WERI-Rb-1 (cell line): ENCODE measurements at places on chromosomes 4 and X.

DNA sequence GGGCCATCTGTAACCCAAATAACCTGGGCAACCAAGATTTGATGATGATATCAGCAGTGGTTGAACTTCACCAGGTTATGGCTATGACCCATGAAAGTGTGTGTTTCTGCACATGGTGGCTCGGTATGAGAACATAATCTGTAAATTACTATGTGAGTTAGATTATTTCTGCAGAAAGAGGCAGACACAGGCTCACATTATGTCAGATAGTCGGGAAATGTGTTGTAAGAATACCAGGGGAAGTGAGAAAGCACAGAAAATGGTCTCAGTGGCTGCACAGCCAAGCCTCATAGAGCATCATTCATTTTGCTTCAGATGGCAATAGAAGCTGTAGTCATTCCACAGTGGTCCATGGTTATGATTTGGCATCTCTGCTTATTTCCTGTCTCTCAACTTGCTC lies 63.0 kb upstream of the RBPJ start:
- no peak for DNase-seq

- no peak for DNase-seq
Observed at GRCh38 chrX:50853399-50853798, 39.4 kb upstream of the SHROOM4 start.

GRCh38 chr4:88285235-88285653 lies 883 bp upstream of the PPM1K start:
- no peak for DNase-seq

GRCh38 chr4:39047681-39048080 lies 14.4 kb upstream of the KLHL5 start:
- DNase-seq = no peak

GRCh38 chrX:1614927-1615326 lies at the start of gene ASMT:
ASMT (plus strand) TSS chrX:1615059; CDS start chrX:1615200, 141 bp downstream.
- DNase-seq = peak; percentile 82

GRCh38 chr4:48780865-48781214 lies 761 bp upstream of the FRYL start:
- no peak for DNase-seq

DNA sequence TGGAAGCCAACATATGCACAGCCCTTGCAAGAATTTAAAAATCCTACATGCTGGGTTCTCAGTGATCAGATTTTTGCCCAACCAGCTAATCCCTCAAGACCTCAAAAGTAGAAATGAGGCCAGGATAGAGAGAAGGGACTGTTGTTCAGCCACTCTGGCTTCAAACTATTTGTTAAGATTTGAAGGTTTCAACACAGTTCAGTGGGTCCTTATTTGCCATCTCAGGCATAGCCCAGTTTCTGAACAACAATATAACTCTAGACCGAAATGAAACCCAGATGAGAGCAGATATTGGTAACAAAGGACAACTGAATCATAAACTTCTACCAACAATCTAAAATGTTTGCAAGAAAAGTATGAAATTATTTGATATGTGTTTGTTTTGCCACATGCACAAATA lies 237.3 kb downstream of the NR3C2 start:
- no peak for DNase-seq

GRCh38 chr4:22063613-22064012 lies 115.0 kb upstream of the KCNIP4 start:
- DNase-seq = no peak

- DNase-seq = no peak
Observed at GRCh38 chr4:181956512-181956911, 286.7 kb upstream of the TENM3 start.

GRCh38 chr4:82744284-82744968 lies 54.2 kb downstream of the SCD5 start:
- no peak for DNase-seq

DNA sequence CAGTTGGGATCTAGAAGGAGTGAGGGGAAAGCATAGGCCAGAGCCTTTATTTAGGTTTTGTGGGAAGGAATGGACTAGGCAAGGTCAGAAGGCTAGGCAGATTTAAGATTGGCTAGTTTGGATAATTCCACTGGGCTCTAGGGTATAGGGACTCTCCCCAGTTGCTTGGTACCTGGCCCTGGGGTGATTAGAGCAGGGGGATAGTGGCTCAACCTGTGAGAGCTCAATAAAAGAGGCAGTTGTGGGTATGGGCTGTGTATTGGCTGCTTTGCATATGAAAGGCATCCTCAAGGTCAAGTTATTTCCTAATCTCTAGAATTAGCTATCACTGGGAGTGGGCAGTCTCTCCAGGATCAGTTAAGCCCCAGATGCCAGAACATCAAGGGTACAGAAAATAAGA lies 61.3 kb downstream of the ZNF81 start:
- DNase-seq = no peak

GRCh38 chrX:102345916-102346315 lies 93.9 kb downstream of the NXF2B start:
- peak; percentile 57 for DNase-seq

DNA sequence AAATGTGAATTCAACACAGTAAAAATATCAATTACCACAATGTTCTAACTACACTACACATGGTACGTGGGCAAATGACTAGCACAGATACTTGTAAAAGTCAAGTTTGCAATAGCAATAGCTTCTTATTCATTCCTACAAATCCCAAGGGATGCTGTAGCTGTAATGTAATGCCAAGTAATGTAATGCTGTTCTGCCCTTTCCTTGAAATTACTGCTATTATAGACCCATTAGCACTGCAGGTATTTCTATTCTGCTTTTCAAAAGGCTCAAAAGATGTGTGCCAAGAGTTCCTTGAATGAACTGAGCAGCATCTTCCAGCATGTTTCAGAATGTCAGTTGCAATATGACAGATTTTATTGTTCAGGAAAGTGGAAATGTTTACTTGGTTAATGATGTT lies 129.9 kb upstream of the BANK1 start:
- no peak for DNase-seq

DNA sequence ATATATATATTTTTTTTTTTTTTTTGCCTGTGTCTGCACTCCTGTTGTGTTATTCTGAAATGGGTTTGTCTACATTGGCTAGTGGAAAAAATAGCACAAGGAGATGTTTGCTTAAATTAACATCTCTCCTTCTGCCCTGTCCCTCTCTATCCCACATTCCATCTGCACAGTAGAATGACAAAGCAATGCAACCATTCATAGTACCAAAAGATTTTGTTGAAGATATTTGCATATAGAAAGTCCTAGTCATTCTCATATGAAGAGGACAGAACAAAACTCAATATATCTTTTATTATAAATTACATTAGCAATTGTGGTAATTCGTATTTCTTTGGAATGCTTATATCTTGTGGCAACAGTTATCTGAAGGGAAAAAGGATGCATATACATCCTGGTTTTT lies 88.3 kb upstream of the AGA start:
- DNase-seq = no peak

DNA sequence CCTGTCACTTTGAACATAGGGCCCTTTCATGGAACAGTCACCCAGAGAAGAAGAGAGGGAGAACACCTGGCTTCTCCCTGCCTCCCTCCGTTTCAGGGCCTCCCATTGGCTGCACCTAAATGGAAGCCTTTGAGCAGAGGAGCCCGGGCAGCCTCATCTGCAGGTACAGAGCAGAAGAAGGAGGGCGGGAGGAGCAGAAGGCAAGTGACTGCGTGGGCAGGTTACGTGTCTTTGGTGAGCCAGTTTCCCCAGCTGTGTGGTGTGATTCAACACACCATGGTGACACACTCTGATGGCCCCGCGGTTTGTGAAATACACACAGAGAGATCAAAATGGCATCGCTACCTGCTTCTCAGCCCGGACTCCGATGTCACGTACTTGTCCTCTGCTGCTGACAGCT lies 431 bp downstream of the C4orf50 start:
- no peak for DNase-seq

DNA sequence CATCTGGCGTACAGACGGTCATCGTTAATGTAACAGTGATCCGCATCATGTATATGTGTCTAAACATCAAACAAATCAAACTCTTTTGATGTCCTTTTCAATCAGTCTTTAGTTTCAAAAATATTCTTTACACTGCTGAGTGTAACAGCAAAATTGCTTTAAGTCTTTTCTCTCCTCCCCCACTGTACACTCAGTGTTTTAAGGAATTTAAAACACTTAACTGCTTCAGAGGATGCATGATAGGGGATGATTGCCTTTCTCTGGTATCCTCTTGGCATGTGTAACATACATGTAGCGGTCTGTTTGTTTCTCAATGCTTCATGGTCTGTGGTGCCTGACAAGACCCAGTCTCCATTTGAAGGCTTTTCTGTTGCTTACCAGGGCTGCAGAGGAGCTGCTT lies 41.6 kb downstream of the LIMCH1 start:
- no peak for DNase-seq

- DNase-seq = no peak
Observed at GRCh38 chrX:23389196-23389792, 54.6 kb downstream of the PTCHD1 start.

DNA sequence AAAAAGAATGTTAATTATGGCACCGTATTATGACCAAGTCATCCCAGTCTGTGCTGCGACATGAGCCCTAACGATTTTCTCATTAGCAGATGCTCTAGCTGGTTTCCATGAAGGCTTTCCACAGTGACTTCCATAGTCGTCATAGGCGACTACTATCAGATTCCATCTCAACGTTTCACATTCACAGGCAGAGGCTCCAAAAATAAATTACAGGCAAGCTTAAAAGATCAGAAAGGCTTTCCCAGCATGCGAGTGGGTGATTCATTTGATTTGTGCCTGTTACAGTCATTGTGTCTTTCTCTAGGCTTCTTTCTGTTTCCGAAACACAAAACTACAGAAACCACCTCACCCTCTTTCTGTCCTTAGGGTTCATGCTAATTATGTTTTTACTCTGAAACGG lies 43.2 kb downstream of the PALLD start:
- DNase-seq = peak; percentile 44

- DNase-seq = no peak
Observed at GRCh38 chrX:6257025-6257424, 28.4 kb upstream of the NLGN4X start.

GRCh38 chr4:137572647-137573046 lies 40.4 kb upstream of the PCDH18 start:
- no peak for DNase-seq

DNA sequence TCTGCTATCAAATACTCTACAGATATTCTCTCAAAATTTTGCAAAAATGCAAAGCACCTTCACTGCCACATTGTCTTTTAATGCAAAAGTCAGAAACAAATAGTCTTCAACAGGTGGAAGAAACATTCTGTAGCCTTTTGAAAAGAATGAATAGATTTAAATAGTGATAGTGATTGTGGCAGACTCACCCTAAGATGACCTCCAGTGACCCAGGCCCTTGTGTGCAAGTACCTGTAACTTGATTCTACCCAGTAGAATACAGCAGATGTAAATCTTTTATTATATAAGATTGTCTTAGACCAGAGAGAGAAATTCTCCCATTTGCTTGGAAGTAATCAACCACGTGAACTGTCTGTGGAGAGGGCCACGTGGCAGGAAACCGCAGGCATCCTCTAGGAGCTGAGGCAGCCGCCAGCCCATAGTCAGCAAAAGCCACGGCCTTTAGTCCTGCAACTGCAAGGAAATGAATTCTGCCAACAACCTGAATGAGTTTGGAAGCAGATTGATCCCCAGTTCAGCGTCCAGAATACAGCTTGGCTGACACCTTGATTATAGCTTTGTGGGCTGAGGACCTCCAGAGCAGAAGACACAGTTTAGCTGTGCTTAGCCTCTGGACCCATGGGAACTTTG lies 272.5 kb downstream of the ARHGAP10 start:
- DNase-seq = no peak

GRCh38 chr4:139559687-139560086 lies 3.7 kb upstream of the SETD7 start:
- DNase-seq = no peak

- no peak for DNase-seq
Observed at GRCh38 chr4:21664355-21664754, 284.2 kb downstream of the KCNIP4 start.

GRCh38 chr4:22356987-22357596 lies 158.8 kb downstream of the ADGRA3 start:
- peak; percentile 20 for DNase-seq

DNA sequence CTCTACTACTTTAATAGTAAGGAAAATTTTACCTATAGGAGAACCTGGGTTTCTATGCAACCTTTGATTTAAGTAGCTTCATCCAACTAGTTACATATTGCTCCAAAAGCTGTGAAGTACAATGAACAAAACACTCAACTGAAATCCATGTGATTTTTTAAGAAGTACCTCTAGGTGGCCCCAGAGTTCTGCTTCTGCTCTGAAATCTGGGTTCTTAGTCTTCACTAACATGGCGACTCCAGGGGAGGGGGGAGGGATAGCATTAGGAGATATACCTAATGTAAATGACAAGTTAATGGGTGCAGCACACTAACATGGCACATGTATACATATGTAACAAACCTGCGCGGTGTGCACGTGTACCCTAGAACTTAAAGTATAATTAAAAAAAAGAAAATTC lies 73.4 kb upstream of the MAGEB2 start:
- peak; percentile 34 for DNase-seq

GRCh38 chr4:2363951-2364653 lies 54.3 kb downstream of the ZFYVE28 start:
- DNase-seq = peak; percentile 6

- DNase-seq = no peak
Observed at GRCh38 chrX:9586992-9587392, 122.1 kb downstream of the TBL1X start.

- no peak for DNase-seq
Observed at GRCh38 chrX:120617996-120618630, 11.7 kb downstream of the C1GALT1C1 start.

- no peak for DNase-seq
Observed at GRCh38 chrX:123835661-123836371, 24.0 kb upstream of the XIAP start.

GRCh38 chr4:52843958-52844357 lies 18.2 kb upstream of the RASL11B start:
- DNase-seq = no peak

- no peak for DNase-seq
Observed at GRCh38 chr4:164977243-164978164, at the start of gene TRIM61. TRIM61 (minus strand) TSS chr4:164977657; CDS start chr4:164970002, 7,655 bp downstream.

GRCh38 chrX:113828470-113828869 lies 755.4 kb upstream of the HTR2C start:
- no peak for DNase-seq

DNA sequence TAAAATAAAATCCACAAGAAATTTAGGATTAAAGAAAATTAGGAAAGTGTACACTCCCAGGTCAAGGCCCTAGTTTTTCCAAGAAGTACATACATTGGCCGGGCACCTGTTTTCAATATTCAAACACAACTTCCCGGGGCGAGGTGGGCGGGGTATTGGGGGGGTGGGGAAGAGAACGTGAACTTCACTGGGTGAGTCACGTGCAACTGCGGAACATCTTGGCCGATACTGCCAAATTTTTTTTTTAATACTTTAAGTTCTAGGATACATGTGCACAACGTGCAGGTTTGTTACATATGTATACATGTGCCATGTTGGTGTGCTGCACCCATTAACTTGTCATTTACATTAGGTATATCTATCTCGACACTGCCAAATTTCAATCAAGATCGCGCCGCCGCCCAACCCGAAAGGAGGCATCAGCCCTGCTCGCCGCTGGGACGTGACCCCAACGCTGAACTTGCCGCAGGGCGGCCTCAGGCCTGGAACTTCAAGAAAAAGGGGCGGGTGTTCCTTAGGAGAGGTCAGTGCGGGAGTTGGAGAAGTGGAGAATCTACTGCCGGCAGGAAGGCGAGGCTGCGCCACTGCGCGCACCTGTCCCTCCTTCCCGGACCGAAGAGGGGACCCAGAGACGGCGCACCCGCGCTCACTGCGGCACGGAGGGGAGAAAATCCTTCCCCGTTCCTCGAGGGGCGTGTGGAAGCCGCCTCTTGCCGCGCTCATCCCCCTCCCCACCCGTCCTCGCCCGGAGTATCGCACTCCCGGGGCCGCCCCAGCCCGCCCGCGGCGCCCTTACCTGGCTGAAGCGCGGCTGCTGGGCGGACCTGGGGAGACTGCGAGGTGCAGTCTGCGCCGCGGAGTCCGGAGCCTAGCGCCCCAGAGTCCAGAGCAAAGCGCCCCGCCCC lies at the start of gene TEC:
Gene TEC (minus strand): TSS at position 883 of the 905 bp plus-strand sequence. CDS start 41,224 bp downstream, outside the sequence.
- DNase-seq = peak; percentile 63
